Hematopoietic multipotent progenitor cell treated with erythropoietin and hydrocortisone succinate and interleukin-3 and kit ligand, for 8 days (in vitro differentiated cells): ENCODE measurements at places on chromosomes 16 and 17.

GRCh38 chr16:72024862-72025382 lies 16.4 kb downstream of the DHODH start:
- no peak for DNase-seq

DNA sequence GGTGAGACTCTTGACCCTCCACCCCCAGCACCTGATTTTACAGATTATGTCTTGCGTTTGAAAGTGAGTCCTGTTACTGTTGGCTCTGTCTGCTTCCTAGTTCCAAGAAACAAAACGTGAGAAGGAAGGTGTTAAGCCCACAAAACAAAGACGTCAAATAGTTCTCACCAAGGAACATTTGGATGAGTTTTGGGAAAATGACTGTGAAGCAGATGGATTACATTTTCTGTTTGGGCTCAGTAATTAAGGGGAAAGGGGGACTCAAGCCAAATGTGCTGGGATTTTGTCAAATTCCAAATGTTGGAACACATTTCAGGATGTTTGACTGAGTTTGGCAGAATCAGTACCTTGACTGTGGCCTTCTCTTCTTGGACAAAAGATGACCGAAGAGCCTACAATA lies 71.2 kb downstream of the PCTP start:
- no peak for DNase-seq

- DNase-seq, result no peak
Observed at GRCh38 chr17:30369995-30370394, 8.7 kb upstream of the CPD start.

- DNase-seq, result no peak
Observed at GRCh38 chr16:87207965-87208364, 109.2 kb downstream of the C16orf95 start.

DNA sequence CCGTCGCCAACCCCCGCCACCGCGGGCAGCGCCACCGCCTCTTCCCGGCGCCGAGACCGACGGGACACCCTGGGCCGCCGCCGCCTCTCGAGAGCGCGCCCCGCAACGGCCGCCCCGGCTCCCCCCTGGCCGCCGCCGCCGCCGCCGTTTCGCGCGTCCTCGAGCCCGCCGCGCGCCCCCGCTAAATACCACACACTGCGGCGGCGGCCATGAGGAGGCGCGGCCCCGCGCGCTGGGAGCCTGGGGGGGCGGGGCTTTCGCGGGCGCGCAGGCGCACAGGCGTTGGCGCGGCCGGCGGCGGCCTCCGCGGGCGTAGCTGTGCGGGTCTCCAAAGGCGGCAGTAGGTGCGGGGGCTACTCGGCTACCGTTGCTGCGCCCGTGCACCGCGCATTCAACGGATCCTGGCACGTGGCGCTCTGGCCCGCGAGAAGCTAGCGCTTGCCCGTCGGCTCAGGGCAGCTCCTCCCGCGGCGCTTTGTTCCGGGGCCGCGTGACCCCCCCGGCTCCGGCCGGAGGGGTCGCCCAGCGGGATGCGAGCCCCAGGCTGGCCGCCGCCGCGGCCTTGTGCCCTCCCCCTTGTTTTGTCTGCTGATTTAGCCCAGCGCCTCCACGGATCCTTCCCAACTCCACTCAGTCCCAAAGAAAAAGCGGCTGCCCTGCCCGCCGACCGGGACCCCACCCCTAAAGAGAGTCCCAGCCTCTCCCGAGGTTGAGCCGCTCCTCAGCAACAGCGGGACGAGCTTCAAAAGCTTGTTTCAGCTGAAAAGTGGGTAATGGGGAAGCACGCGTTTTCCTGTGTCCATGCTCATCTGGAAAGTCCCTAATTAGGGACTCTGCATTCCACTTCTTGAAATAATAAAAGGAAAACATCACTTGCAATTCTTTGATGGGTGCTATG lies at the start of gene SIAH1:
Gene SIAH1 (minus strand): TSS at position 161 of the 898 bp plus-strand sequence. CDS start 22,985 bp downstream, outside the sequence.
- DNase-seq, result peak; percentile 79

DNA sequence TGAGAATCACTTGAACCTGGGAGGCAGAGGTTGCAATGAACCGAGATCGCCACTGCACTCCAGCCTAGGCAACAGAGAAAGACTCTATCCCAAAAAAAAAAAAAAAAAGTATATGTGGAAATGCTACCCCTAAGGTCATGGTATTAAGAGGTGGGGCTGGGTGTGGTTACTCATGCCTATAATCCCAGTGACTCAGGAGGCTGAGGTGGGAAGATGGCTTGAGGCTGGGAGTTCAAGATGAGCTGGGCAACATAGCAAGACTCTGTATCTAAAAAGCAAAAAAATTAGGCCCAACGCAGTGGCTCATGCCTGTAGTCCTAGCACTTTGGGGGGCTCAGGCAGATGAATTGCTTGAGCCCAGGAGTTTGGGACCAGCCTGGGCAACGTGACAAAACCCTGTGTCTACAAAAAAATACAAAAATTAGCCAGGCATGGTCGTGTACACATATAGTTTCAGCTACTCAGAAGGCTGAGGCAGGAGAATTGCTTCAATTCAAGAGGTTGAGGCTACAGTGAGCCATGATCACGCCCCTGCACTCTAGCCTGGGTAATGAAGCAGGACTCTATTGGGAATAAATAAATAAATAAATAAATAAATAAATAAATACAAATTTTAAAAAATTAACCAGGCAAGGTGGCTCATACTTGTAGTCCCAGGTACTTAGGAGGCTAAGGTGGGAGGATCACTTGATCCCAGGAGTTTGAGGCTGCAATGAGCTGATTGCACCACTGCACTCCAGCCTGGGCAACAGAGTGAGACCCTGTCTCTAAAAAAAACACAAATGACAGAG lies 32.3 kb upstream of the NUFIP2 start:
- DNase-seq, result no peak

- DNase-seq, result no peak
Observed at GRCh38 chr16:56174411-56174810, 16.9 kb upstream of the GNAO1 start.

- DNase-seq, result no peak
Observed at GRCh38 chr16:6926762-6927161, 405.9 kb upstream of the RBFOX1 start.

- no peak for DNase-seq
Observed at GRCh38 chr17:55962951-55963401, 190.3 kb upstream of the ANKFN1 start.

DNA sequence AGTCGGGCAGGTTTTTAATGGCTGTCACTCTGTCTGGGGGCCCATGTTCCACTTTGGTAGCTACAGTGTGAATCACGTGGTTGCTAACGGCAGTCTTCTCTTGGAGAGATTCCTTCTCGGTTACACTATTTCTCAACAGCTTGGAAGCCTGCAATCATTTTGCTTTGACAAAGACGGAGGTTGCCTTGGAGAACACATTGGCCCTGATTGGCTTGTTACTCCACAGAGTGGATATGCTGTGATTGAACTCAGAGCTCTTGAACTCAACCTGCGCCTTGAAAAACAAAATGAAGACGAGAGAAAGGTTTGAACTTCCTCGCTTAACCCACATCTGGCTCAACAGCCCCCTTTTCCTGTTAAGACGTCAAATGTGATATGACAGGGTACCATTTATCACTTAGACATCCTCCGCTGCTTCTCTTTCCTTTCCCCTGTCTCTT lies 218.9 kb downstream of the MAF start:
- DNase-seq, result no peak

GRCh38 chr17:20091174-20092029 lies 82.2 kb downstream of the SPECC1 start:
- no peak for DNase-seq

DNA sequence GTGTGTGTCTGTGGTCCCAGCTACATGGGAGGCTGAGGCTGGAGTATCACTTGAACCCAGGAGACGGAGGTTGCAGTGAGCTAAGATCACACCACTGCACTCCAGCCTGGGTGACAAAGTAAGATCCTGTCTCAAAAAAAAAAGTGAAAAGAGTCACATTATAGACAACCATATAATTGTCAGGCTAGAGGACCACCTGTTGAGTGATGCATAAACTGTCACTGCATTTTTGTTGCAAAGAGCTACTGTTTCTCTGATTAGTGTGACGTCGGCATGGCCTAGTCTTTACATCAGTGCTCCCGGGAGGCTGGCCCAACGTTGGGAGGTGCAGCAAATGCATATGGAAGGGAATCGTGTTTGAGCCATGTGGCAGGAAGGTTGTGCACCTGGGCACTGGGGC lies 50.2 kb downstream of the CLEC16A start:
- DNase-seq, result no peak

DNA sequence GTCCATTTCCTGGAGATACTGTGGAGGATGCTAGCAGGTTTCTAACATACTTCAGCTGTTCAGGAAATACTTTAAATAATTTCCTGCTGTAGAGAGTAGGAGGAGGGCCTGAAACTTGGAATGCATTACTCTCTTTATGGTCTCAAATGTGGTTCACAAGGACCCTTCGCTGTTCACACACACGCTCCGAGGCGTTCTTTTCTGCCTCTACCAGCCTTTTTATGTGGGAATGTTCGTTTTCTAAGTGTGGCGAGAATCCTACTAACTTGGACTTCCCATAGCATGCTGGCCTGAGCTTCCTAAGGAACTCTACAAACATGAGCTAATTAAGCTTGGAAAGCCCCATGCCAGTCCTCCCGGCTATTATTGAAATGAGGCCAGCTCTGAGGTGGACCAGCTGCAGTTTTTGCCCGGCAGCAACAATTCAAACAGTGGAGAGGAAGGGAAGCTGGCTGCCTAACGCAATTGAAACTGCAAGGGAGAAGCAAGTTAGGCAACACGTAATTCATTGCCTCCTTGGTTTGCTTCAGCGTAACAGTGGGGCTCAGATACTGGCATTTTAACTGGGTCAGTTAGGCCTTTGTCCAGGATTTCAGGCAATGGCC lies 18.9 kb downstream of the KPNA2 start:
- DNase-seq, result no peak

- no peak for DNase-seq
Observed at GRCh38 chr17:65018610-65019316, 37.8 kb downstream of the GNA13 start.

DNA sequence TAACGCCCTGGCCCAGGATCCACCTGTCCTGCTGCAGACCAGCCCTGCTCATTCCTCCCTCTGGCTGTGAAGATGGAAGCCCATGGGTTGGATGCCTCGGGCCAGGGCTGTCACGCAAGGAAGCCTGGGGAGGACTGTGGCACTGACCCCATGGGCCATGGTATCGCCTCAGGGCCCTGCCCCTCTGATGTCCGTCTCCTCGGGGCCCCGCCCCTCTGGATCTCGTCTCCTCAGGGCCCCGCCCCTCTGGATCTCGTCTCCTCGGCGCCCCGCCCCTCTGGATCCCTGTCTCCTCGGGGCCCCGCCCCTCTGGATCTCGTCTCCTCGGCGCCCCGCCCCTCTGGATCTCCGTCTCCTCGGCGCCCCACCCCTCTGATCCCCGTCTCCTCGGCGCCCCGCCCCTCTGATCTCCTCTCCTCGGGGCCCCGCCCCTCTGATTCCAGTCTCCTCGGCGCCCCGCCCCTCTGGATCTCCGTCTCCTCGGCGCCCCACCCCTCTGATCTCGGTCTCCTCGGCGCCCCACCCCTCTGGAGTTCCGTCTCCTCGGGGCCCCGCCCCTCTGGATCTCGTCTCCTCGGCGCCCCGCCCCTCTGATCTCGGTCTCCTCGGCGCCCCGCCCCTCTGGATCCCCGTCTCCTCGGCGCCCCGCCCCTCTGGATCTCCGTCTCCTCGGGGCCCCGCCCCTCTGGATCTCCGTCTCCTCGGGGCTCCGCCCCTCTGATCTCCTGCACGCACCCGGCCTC lies 24.0 kb downstream of the METRNL start:
- no peak for DNase-seq

- DNase-seq, result no peak
Observed at GRCh38 chr17:79500745-79501618, 109.9 kb downstream of the RBFOX3 start.

DNA sequence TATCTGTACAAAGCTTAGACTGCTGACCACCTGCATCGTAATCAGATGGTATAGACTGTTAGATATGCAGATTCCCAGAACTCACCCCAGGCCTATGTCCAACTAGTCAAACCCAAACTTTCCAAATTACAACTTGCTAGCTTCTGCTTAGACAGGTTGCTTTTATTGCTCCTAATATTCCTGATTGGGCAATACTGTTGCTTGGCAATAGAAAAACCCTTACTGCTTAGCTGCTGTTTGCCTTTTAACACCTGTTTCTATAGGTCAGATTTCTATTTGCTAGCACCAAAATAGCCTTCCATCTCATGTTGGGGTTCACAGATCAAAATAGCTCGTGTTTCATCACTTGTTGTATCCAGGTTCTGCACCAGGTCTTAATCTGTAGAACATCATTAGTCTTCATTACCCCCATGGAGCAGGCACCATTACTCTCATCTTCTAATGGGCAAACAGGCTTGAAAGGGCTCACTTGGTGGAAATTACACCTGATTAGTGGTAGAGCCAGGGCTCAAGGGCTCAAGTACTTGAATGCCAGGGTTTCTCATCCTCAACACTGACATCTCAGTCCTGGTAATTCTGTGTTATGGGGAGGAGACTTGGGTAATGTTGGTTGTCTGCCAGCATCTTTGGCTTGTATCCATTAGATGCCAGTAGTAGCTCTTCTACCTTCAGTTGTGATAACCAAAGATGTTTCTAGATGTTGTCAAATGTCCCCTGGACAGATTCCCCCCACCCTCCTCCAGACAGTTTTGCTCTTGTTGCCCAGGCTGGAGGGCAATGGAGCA lies 2.7 kb downstream of the ZP2 start:
- no peak for DNase-seq
